ENCODE measurements at places on chromosomes 1 and 21.

DNA sequence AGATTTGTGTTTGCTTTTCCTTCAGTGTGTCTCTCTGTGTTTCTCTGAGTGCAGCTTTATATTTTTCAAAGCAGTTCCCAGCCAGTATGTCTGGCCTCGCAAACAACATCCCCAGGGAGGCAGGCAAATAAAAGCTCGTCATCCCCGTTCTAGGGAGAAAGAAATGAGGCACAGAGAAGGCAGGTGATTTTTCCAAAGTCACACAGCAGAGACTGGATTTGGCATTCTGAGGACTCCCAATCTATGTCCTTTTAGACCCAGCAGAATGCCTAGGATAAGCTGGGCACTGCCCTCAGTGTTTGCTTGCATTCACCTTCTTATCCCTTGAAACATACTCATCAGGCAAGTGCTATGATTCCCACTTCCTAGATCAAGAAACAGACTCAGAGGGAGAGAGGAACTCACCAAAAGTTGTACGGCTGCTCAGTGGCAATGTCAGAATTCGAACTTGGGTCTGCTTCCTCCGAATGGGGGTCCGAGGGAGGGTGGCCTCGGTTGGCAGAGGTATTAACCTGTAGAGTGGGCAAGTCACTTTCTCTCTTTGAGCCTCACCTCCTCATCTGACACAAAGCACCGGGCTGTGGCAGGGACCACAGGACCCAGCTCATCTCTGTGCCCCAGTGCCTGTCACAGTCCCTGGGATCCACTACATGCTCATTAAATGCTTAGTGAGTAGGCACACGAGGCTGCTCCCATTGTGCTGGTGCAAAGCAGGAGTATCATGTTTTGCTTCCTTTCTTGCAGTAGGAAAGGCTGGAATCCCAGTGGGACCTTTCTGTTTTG lies 4.2 kb downstream of the RAP1GAP start:
- DNase-seq, result no peak

GRCh38 chr1:153000294-153000693 lies 1.3 kb upstream of the SPRR3 start:
- DNase-seq, result no peak

GRCh38 chr1:160608057-160608456 lies 28.8 kb upstream of the CD84 start:
- DNase-seq, result no peak

GRCh38 chr1:26287033-26287711 lies 7.3 kb downstream of the SH3BGRL3 start:
- DNase-seq, result peak; percentile 76

- no peak for DNase-seq
These were observed 19.2 kb upstream of the PEX10 start for GRCh38 chr1:2431518-2431917.

- DNase-seq, result no peak
These were observed 37.3 kb downstream of the NENF start for GRCh38 chr1:212470059-212470458.

DNA sequence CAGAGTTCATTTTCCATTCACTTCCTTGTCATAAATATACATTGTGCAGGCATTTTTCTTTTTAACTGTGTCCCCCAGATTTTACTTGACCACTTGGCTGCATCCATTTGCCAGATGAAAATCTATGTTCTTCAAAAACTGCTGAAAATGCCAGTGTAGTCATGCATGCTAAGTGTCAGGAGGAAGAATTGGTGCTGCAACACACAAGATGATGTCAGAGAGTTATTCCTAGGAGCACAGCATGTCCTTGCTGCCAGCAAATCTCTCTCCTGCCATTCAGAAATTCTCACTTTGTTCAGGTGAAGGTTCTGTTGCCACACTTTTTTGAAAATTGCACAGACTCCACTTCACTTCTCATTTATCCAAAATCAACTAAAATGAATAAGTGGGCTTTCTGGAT lies 106.4 kb upstream of the MAGI3 start:
- DNase-seq, result no peak

DNA sequence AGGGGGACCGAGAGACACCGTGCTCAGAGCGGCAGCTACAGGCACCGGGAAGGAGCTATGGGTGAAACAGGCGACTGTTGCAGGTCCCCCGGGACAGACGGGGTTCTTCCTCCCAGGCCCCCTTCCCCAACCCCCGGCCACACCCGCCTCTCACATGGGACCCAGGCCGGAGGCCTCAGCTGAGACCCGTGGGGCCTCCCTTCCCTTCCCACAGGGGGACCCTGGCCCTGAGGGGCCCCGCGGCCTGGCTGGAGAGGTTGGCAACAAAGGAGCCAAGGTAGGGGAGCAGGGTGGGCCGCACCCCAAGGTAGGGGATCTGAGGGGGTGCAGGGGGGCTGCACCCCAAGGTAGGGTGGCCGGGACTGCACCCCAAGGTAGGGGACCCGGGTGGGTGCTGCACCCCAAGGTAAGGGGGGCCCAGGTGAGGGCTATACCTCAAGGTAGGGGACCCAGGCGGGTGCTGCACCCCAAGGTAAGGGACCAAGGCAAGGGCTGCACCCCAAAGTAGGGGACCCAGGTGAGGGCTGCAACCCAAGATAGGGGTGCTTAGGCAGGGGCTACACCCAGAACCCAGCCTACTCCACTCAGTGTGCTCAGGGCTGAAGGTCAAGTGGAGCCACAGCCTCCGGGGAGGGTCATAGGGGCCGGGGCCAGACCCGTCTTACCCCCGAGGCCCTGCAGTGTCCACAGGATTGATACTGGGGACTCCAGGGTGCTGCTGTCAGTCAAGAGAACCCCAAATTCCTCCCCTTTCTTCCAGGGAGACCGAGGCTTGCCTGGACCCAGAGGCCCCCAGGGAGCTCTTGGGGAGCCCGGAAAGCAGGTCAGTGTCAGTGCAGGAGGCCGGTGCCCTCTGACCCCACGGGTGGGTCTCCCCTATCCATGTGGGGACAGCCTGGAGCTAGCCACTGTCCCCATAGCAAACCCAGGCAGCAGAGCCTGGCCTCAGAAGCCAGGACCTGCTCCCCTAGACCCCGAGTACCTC lies 22.7 kb downstream of the COL6A2 start:
- no peak for DNase-seq
